ENCODE measurements at places on chromosomes 2 and 18.

GRCh38 chr2:53036196-53036595 is 731.4 kb upstream of the CHAC2 start:
- DNase-seq: no peak

DNA sequence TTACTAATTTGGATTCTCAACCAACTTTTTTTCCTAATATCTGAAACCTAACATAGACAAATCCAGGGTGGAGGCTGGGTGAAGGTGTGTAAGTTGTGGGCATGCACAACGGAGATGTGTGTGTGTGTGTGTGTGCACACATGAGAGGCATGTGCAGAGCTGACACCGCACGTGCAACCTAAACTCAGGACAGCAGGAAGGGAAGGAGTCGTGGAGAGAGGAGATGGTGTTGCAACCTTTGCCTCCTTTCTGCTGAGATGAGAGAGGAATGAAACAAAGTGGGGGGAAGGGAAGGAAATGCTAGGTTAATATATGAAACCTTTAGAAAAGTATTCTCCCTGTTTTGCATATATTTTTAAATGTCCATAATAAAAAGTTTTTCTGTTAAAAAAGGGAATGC is 64.7 kb downstream of the KCTD1 start:
- DNase-seq: no peak

GRCh38 chr2:230230087-230230486 is 4.6 kb downstream of the SP140 start:
- DNase-seq: no peak

DNA sequence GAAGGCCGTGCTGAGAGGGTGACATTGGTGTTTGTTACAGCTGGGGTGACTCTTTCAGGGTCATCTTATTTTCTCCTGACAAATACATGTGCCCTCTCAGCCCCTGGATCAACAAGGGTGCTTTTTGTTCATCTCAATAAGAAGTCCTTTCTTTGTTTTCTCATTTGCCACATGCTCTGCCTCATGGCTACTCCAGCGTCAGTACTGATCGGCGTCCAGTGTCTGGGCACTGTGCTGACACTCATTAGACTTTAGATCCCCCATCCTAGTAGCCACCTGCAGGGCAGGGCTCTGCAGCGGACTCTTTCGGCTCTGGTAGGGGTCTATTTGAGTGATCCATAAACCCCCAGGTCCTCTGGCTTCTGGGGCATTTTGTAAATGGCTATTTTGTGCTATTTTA is 38.4 kb downstream of the NPPC start:
- no peak for DNase-seq

DNA sequence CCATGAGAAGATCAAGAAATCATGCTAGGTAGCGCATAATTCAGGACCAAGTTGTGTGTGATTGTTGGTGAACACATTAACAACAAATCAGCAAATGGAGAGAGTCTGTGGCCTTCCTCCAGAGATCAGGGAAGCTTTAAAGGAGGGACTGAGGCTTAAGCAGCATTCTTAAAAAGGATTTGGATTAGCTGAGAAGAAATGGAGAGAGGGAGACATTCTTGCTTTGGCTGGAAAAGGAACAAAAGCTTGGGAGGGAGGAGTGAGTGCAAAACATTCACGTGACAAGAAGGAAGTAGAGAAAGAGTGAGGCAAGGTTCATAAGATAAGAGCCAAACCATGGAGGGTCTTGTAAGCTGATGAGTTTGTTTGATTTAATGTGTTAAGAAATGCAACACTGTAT is 75.6 kb downstream of the SRD5A2 start:
- DNase-seq: no peak

DNA sequence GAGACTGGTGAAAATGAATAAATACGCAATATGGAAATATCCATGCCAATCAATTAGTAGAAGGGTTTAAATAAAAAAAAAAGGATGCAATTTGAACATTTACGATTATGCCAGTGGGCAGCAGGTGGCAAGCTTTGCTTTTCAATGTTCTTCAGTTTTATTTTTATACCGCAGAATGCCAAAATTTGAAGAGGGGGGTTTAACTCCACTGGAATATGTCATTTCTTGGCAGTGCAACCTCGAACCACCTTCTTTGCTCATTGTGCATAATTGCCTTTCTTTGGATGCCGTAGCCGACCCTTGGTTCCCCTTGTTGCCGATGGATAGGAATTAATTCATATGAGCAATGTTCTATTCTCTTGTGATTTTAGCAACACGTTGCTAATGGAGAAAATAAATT is 88.0 kb downstream of the LTBP1 start:
- no peak for DNase-seq

- no peak for DNase-seq
Measured at GRCh38 chr2:195575879-195576401, 81.1 kb upstream of the SLC39A10 start.

- DNase-seq: no peak
Measured at GRCh38 chr2:23106242-23106785, 278.7 kb upstream of the KLHL29 start.

DNA sequence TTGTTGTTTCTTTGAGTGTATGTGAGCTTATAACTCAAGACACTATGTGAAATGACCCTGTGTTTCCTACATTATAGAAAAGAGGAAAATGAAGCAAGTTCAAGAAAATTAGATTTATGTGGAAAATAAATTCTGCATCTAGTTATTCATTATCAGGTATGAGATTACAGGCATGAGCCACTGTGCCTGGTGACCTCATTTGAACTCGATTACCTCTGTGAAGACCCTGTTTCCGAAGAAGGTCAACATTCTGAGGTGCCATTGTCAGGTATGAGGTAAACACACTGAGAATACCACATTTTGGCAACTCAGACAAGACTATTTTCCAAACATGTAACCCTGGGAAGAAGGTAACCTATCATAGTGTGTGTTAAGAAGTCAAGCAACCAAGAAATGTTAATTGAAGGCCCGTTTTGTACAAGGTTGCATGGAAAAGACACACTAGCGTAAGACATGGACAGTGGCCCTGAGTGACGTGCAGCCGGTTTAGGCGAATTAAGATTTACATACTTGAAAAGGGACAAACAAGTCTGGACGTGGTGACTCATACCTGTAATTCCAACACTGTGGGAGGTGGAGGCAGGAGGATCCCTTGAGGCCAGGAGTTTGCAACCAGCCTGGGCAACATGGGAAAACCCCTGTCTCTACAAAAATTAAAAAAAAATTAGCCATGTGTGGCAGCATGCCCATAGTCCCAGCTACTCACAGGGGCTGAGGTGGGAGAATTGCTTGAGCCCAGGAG is 186.6 kb downstream of the NEDD4L start:
- no peak for DNase-seq

- no peak for DNase-seq
Measured at GRCh38 chr18:9210966-9211365, 74.4 kb downstream of the ANKRD12 start.

DNA sequence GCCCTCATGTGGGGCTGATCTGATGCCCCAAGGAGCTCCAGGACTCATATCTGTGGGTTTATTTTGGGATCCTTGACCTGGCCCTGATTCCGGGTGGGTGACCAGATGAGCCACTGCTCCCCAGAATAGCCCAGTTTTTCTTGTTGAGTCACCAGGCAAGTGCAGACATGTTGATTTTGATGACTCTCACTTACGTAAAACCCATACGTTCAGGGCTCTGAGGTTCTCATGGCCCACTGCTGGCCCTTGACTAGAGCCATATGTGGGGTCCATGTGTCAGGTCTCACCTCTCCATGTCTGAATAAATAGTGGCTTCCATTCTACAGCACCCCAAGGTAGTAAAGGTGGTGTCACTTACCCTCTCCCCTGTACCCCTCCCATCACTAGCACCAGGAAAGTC is 41.9 kb downstream of the CDC42EP3 start:
- no peak for DNase-seq

GRCh38 chr2:81645745-81646301 is 1341.3 kb upstream of the LRRTM1 start:
- DNase-seq: peak; percentile 3

GRCh38 chr2:129794540-129794939 is 184.9 kb upstream of the RAB6C start:
- no peak for DNase-seq

- DNase-seq: no peak
Measured at GRCh38 chr2:187774551-187775071, 220.4 kb upstream of the TFPI start.

DNA sequence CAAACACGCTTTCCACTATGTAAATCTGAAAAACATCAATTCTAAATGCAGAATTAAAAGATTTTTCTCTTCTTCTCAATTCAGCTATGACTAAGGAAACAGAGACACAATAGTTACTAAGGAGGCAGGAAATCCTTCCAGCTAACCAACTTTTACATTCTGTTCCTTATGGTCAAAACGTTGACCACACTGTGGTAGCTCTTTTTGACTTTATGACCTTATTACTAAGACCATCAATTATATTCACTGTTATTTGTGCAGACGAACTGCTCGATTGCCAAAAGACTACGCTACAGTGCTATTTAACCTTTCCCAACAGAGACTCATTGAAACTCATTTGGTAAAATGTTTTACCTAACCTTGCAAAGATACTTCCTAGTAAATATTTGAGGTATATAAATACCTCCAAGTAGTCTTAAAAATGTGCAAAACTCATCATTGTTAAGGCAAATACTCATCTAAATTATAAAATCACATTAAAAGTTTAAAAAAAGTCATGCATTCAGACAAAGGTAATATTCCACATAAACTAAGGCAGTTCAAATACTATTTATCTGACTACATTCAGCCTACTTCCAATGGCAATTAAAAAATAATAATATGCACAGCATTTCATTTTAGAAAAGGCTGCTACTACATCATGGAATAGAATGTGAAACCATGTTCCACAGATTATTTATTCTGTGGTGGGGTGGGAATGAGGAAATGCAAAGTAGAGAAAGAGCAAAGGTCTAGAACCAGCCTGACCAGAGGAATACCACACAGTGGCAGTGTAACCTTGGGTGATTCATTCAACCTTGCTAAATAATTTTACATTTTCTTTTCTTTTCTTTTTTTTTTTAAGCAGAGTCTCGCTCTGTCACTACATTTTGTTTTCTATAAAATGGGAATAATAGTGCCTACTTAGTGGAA is 139.9 kb downstream of the THADA start:
- no peak for DNase-seq

DNA sequence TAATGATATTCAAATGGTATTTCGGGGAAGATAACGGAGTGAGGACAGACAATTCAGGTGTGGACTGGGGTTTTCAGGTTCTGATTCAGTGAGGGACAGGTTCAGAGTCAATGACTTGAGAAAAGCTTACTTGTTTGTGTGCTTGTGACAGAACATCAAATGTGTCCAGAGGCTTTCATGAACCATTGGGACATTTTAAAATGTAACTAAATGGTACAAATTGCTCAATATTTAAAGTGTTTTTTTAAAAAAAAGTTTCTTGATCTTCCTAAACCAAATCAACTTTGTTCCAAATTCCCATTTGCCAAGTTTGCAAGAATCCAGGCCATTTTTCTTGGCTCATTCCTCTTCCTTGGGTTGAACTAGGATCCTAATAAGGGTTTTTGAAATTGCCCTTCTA is 59.4 kb upstream of the BZW1 start:
- no peak for DNase-seq

- DNase-seq: peak; percentile 21
Measured at GRCh38 chr2:65264821-65265670, 37.4 kb downstream of the ACTR2 start.

GRCh38 chr2:224722770-224723169 is 6.6 kb upstream of the CCDC195 start:
- DNase-seq: no peak

- DNase-seq: no peak
Measured at GRCh38 chr18:10841203-10841602, 308.2 kb downstream of the PIEZO2 start.

GRCh38 chr2:107412209-107412904 is 414.3 kb upstream of the RGPD4 start:
- DNase-seq: no peak
